ENCODE measurements at places on chromosomes 11 and 22. TPM values are rescaled to one million over a fixed set of nuclear protein-coding genes. Genes with fewer than 3 reads are reported as not detected.

ART1 gene
- total RNA-seq = not detected

DEUP1 gene
- not detected for total RNA-seq

OR2D2 gene
- 3.3 TPM for total RNA-seq

OR8K3 gene
- not detected for total RNA-seq

CASP5 gene
- not detected for total RNA-seq

BRSK2 gene
- total RNA-seq = not detected

E2F8 gene
- total RNA-seq = 75.2 TPM

MRGPRX3 gene
- not detected for total RNA-seq

ANO1 gene
- total RNA-seq = not detected

SCGB1D2 gene
- not detected for total RNA-seq

MMP3 gene
- total RNA-seq = not detected

RNH1 gene
- total RNA-seq = 48.8 TPM

TMEM86A gene
- 2.7 TPM for total RNA-seq

MFNG gene
- 215 TPM for total RNA-seq

C11orf97 gene
- not detected for total RNA-seq

CBLIF gene
- total RNA-seq = not detected

F2 gene
- total RNA-seq = 0.48 TPM

POTEH gene
- 1.2 TPM for total RNA-seq

C22orf42 gene
- total RNA-seq = not detected

TUG1 gene
- 109 TPM for total RNA-seq

RAB3IL1 gene
- total RNA-seq = not detected

ANO9 gene
- total RNA-seq = 28.2 TPM

RAB36 gene
- 2.5 TPM for total RNA-seq

TBX1 gene
- total RNA-seq = not detected

KDM4E gene
- total RNA-seq = not detected

ZNF280B gene
- 5.3 TPM for total RNA-seq

ATXN10 gene
- 190 TPM for total RNA-seq

SYT7 gene
- total RNA-seq = not detected

TIRAP gene
- total RNA-seq = 8.6 TPM

OR51B4 gene
- total RNA-seq = not detected

OR8G1 gene
- not detected for total RNA-seq

HBB gene
- not detected for total RNA-seq

RASD2 gene
- not detected for total RNA-seq

FGF19 gene
- not detected for total RNA-seq

DGAT2 gene
- total RNA-seq = 7.0 TPM

Data from OCI-LY7 (cell line).